ENCODE measurements at places on chromosomes 1 and 21.

DNA sequence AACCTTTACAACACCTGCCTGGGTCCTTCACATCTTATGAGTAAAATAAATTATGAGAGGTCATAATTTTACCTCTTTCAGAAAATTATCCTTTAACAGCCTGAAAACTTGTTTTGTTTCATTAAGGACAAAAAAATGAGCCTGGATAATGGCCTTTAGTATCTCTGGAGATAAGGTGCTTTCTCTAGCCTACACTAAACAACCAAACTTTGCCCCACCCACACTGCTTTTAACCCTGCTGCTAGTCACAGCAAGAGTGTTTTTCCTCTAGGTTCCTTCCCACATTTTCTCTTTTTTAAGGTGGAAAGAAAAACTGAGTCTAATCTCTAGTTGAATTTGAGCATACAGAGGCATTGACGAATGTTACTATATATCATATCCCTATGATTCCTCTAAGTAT is 101.7 kb upstream of the KRTAP19-8 start:
- DNase-seq = no peak

- no peak for DNase-seq
Measured at GRCh38 chr1:2294033-2294724, 66.1 kb downstream of the SKI start.

DNA sequence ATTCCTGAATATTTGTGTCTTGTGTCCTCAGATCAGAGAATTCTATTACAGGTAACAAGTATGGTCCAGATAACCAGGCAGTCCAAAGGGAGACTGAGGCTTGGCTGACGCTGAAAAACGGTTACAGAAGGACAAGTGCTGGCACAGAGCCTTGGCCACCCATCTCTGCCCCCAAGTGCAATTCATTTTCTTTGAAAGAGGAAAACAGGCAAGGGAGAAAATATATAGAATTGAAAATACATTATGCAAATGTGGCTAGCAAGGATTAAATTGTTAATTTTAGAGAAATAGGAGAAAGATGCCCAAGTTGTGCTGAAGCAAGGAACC is 1.2 kb downstream of the SORT1 start:
- no peak for DNase-seq

DNA sequence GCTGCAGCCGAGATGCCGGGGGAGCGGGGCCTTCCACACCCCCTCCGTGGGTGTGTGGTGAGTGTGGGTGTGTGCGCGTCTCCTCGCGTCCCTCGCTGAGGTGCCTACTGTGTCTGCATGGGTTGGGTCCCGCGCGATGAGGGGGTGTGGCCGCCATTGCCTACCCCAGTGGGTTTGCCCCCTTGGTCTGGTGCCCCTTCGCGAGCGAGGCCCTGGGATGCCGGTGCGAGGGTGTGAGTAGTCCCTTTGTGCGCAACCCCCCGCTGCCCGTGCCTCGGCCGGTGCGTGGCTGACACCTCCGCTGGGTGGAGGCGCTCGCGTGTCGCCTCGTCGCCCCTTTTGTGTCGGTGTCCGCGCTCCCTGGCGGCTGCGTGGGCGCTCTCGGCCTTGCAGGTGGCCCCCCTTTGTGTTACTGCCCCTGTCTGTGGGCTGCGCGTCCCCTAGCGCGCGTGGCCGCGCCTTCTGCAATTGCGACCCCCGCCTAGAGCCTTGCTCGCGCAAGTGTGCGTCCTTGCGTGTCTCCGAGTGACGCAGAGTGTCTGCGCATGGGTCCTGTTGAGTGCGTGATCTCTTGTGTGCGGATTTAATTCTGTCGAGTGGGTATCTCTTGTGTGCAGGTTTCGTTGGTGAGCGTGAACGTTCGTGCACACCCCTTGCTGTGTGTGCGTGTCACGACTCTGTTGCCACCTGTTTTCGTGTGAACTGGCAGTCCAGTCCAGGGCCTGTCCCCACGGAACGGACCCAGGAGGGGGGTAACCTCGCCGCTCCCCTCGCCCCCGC is 553 bp downstream of the TTC3 start:
- peak; percentile 30 for DNase-seq

DNA sequence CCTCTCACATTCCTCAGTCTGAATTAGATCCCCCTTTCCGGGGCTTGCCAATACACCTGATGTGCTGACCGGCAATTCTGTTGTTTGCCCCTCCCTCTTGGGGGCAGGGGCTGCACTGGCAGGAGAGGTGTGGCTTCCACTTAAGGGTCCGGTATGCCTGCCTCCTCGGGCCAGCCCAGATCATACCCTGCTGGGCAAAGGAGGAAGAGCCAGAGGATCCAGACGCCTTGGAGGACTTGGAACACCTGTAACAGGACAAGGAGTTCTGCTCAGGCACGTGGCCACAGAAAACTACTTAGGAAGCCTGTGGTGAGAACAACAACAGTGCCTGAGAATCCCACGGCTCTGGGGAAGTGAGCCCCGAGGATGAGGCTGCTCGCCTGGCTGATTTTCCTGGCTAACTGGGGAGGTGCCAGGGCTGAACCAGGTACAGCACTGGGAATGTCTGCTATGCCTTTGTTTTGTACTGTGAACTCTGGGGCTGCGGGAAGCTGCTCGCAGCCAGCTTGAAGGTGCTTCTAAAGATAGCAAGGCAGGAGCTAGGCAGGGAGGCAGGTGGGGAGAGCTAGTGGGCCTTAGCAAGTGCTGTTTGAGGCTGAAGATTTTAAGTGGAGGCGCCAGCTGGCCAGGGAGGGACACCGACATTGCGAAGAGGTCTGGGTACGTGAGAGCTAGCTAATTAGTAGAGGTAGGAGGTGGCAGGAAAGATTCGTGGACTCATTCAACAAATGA is at the start of gene SMPDL3B:
Gene SMPDL3B, plus strand, starts transcription at position 183 of the 732 bp plus-strand sequence. Its CDS starts 184 bp downstream, at position 367.
- peak; percentile 14 for DNase-seq

GRCh38 chr21:46064870-46065214 is 33.1 kb upstream of the COL6A2 start:
- DNase-seq = no peak

- DNase-seq = peak; percentile 35
Measured at GRCh38 chr1:12851779-12852178, 3.3 kb upstream of the HNRNPCL1 start.

DNA sequence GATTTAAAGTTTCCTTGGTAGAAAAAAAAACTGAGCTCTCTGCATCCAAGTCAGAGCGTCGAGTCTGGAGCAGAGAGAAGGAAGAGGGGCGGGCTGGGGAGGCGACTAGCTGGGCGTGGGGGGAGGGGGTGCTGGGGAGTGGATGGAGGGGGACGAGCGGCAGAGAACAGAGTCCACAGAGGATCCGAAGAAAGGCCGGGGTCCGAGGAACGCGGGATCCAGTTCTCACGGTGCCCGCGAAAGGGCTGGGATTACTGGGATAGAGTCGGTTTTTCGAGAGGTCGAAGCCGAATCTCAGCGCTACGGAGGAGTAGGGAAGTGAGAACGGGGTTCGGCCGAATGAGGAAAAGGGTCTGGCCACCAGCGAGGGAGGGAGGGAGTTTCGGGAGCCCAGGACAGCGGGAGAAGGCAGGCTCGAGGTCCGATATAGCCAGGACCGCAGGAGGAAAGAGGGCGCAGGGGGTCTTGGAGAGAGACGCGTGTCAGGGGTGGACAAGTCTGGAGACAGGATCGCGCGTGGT is 665 bp downstream of the DAB1 start:
- DNase-seq = no peak

DNA sequence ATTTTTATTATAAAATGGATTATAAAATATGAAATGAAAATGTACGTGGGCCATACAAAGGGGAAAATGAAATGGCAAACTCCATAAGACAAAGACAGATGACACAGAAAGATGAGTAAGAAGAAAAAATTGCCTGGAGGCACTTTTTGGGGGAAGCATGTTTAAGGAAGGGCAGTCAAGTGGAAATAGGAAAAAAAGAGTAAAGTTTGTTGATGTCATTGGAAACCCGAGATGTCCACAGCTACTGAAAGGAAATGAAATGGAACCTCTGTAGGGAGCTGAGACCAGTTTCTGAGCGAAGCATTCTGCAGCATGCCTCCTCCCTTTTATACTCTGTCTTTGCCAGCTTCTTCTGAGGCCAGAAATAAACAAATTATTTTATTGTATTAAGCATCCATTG is 203.4 kb upstream of the UBE2U start:
- peak; percentile 90 for DNase-seq

GRCh38 chr1:201094832-201095231 is 17.4 kb downstream of the CACNA1S start:
- no peak for DNase-seq

DNA sequence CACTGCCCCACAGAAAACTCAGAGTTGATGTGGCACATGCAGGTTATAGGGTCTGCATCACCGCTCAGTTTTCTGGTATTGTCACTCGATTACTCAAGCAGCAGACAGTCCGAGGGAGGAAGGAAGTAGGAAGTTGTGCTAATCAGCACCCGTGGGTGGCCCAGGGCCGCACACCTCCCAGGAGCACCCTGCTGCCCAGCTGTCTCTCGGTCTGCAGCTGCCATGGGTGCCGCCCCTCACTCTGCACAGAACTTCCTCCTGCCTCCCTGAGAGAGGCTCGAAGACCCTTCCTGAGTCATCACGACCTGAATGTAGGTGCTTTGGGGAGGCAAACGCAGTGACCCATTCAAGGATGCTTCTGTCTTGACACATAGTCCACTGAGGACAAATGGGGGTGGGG is 4.2 kb upstream of the TFF3 start:
- no peak for DNase-seq

DNA sequence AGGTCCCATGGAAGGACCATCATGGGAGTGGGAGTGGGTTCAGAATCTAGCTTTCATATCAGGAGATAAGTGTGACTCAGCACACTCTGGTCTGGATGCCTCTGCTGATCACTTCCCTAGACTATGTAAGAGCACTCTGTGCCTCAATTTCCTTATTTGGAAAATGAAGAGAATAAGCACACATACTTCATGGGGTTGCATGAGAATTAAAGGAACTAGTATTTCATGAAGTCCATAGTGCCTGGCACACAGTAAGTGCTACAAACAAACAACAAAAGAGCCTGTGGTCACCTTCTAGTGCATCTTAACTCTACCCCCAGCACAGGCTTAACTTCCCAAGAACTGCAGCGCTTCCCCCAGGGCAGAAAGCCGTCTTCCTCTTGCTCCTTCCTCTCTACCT is 9.6 kb upstream of the IL20 start:
- DNase-seq = no peak

- no peak for DNase-seq
Measured at GRCh38 chr1:185734929-185735700, 924 bp downstream of the HMCN1 start.

- no peak for DNase-seq
Measured at GRCh38 chr21:43717967-43718871, 710 bp upstream of the PDXK start.

- no peak for DNase-seq
Measured at GRCh38 chr1:10620776-10621175, 146.0 kb downstream of the PEX14 start.

DNA sequence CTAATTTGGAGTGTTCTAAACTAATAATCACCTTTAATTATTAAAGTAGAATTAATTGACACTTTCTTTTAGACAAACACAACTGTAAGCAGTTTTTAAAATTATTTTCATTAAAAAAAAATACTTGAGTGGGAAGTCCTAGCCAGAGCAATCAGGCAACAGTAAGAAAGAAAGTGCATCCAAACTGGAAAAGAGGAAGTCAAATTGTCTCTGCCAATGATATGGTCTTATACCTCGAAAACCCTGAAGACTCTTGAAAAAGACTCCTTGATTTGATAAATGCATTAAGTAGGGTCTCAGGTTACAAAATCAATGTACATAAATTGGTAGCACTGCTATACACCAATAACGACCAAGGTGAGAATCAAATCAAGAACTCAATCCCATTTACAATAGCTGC is 83.0 kb upstream of the GADD45A start:
- no peak for DNase-seq

GRCh38 chr1:220787069-220787619 is 431 bp downstream of the MTARC1 start:
- no peak for DNase-seq

- DNase-seq = no peak
Measured at GRCh38 chr21:45169682-45170081, 95.3 kb downstream of the ADARB1 start.

DNA sequence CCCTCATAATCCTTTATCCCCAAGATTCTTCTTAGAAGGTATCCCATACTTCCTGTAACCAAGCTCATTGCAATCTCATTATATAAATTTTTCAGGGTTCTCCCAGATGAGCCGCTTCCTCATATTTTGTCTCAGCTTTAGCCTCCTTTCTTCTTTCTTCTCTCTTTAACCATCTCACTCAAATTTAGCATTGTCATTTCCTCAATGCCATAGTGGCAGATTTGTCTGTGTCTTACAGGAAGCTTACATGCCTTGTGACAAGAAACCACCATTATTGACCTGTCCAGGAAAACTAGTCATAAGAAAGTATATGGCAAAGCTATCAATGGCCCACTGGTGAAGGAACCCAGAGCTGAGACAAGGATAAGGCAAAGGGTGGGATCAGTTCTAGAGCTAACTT is 6.0 kb upstream of the FCRL2 start:
- no peak for DNase-seq

DNA sequence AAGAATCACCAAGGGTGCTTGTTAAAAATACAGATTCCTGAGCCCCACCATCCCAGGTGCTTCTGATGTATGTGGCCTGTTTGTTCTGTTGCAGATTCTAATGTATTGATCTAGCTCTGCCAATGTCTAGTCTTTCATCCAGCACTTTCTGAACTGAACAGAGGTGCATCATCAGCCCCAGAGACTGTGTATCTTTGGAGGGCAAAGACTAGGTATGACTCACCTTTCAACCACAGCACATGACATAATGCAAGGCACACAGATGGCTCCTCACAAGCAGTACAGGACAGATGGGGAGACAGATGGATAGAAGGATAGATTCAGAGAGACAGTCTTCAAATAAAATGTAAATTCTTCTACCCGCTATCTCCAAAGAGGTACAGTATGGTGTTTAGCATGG is 32.3 kb downstream of the CD58 start:
- DNase-seq = peak; percentile 71

DNA sequence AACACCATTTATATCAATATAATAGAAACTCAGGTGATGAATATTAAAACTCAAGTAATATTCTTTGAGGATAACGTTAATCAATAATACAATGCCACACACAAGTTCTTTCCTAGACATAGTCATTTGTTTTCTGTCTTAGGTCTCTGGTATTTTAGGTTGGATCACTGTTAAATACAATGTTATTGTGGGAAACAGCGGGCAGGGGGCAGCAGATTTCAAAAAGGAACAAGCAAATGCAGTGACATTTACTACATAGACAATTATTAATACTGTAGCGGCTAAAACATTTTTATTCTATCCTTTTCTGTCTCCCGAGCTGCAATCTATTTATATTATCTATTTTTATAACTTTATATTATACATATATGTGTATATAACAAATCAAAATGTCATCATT is 186.4 kb upstream of the ZNHIT6 start:
- DNase-seq = no peak

Measured in RCC 7860 (cell line).